ENCODE measurements at places on chromosomes 5 and 9.

DNA sequence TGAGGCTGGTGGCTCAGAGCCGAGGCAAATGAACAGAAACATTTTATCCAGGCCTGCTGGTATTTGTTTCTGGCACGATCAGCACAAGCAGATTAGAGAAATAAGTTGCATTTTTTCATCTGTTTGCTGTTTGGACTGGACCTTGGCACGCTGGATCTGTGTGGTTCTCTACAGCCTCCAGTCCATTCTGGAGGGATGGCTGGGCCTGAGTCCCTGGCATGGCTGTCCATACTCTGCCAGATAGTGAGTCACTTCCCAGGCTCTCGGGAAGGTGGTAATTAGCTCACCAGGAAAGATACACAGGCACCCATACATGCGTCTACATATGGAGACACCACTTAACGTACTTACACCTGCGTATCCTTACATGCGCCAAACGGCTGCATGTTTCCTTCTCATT lies 78.6 kb downstream of the SPRY4 start:
- DNase-seq = no peak

DNA sequence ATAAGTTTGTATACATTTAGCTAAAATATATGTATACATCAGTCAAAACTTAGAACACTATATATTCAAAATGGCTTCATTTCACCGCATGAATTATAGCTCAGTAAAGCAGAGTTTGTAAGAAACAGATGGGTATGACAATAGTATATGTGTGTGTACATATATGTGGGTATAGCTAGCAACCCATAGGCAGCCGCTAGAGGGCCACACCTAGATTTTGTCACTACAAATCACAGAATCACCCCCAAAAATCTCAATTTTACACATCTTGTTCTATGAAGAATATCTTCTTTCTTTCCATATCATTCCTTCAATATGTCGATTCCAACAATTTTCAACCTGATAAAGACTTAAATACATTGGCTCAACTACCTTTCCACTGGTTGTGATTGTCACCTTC lies 357.8 kb upstream of the CCNG1 start:
- no peak for DNase-seq

- no peak for DNase-seq
Observed at GRCh38 chr9:19922476-19923118, 133.8 kb upstream of the SLC24A2 start.

- no peak for DNase-seq
Observed at GRCh38 chr5:126914801-126915436, 115.4 kb downstream of the MARCHF3 start.

DNA sequence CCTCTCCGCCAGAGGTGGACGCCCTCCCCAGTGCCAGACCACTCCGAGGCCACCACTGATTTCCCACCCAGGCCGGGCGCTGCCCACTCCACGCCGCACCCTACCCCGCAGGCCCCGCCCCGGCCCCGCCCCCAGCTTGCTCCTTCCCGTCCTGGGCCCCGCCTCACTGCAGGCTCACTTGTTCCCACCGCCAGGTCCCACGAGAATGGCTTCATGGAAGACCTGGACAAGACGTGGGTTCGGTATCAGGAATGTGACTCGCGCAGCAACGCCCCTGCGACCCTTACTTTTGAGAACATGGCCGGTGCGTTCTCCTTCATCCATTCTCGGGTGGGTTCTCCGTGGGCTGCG lies 6.5 kb downstream of the LRRC26 start:
- DNase-seq = no peak

GRCh38 chr5:150641006-150641570 lies 628 bp downstream of the SYNPO start:
- DNase-seq = no peak

DNA sequence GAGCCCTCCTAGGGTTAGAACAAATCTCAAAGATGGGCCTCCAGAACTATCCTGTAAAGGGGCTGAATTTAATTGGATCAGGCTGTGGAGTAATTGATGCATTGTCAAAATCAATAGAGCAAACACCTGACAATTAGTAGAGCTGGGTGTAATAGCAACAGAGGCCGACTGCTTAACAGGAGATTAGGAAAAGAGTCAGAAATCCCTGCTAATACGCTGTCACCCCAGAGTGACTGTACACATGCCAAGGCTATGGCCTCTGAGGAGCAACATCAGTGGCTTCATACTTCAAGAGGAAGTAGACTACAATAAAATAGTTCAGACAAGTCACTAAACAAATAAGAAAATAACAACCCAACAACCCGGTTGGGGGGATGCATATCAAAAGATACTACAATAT lies 18.7 kb upstream of the GRPEL2 start:
- no peak for DNase-seq

Data from stimulated activated CD4-positive, alpha-beta T cell treated with anti-CD3 and anti-CD28 coated beads, Interleukin-12 subunit alpha, Interleukin-12 subunit beta, amount 100 ng/mL, for 24 hours (primary cell).